ENCODE measurements at places on chromosomes 1 and 21.
A peak's percentile ranks its signal among the peaks of the same experiment; 100 is the strongest.

DNA sequence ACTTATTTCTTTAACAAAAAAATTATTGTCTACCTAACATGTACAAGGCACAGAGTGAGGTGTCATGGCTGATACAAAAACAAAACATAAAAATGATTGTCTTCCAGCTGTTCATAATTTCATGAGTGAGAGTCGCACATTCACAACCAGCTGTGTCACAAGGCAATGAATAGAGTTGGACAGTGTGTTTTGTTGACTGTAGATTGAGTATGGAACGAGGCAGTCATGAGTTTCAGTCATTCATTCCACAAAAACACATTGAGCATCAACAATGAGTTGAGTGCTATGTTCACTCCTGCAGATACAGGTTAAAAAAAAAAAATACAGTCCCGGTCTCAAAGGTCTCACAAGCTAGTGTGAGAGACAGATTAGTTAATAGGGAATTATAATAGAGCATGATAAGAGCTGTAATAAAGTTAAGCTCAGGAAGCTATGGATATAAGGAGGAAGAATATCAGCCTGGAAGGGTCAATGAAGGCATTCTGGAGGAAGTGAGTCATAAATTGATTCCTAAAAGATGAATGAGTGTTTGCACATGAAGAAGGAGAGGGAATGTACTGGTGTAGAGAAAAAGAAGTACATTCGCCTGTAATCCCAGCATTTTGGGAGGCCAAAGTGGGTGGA, 47.8 kb upstream of the ARHGAP29 start:
- no peak for DNase-seq

- peak; percentile 7 for DNase-seq
Observed at GRCh38 chr1:196381544-196381943, 226.7 kb downstream of the KCNT2 start.

- no peak for DNase-seq
Observed at GRCh38 chr1:219534991-219535390, 77.9 kb downstream of the ZC3H11B start.

DNA sequence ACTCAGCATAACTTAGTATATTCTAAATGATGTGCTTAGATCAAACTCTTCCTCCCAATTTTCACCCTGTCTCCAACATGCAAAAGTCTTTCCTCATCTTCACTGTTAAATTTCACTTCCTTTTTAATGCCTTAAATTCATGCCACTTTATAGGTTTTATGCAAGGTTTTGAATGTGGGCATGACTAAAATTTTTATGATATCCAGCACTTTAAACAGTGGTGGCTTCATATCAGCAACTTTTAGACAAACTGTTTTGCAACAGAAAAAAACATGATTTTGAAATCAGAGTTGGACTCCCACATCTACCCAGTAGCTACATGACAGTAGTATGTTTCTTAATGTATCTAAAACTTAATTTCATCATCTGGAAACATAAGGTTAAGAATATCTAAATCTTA, 84.7 kb upstream of the ZP4 start:
- no peak for DNase-seq

- DNase-seq: no peak
Observed at GRCh38 chr1:3680488-3681230, 28.3 kb downstream of the TP73 start.

DNA sequence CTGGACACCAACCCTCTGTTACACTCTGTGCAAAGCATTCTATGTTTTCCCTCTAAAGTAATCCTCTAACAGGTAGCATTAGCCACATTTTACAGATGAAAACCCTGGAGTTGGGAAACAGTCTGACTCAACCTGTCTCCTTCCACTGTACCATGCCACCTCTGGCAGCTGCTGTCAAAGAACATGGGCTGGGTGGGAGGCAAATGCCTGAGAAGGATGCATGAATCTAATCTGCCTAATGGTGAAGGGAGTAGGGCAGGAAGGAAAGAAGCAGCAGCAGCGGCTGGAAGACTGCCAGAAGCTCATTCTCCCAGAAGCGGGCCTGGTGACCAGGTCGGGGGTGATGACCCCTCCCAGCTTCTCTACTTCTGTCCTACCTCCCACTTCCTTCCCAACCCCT, 21.7 kb downstream of the LRRC71 start:
- DNase-seq: no peak

DNA sequence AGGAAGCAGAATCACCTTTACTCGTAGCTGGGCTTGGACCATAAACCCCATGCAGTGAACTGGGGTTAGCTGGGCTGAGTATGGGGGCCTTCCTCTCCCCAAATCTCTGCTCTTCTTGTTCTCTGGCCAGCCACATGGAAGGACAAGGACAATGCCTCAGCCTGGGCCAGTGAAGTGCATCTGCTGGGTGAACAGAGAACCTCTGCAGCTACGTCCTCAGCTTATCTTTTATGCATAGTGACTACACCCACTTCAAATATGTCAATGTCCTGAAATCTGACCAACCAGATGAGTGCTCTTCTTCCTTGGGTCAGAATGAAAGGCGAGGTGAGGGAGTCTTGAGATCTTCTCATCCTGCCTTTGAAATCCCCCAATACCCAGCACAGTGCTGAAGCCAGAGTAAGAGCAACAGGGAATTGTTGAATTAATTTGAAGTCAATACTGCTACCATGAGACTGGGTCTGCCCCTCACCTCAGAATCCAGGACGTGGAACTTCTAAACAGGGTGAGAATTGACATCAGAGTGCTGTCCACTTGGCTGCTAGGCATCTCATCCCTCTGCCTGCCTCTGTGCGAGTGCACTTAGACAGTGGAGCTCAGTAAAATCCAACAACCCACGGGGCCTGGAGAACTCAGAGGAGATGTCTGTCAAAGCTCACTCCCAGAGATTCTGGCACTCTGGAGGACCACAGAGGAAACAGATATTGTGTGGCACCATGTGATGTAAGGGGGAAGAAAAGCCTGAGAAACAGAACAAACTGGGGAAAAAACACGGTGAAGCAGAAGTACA, 99.0 kb downstream of the IER5 start:
- no peak for DNase-seq

DNA sequence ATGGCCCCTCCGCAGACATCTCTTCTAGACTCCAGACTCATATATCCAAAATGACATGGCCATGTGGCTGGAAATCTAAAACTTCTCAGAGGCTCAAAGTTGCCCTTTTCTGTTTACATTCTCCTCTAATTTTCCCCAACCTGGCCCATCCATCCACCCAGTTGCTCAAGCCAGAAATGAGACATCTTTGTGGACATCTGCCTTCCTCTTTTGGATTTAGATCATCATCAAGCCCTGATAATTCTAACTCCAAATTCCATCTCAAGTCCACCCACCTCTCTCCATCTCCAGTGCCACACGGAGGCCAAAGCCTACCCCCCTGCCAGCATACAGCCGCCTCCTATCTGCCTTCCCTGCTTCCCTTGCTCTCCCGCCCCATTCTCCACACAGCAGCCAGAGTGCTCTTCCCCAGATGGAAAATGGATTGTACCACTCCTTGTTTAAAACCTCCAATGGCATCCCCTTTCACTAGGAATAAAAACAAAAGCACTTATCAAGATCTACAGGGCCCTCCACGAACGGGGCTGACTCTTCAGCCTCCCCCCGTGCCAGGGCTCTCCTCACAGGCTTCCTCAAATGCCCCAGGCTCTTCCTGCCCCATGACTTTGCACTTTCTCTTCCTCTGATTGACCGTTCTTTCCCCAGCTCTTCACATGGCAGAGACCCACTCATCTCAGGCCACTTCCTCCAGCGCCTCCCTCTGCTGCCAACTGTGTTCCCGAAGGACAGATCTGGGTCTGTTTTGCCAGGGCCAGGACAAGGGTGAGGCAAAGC, 40.1 kb downstream of the SYT6 start:
- DNase-seq: no peak

- peak; percentile 77 for DNase-seq
Observed at GRCh38 chr1:23657659-23658275, 33.8 kb upstream of the RPL11 start.

- peak; percentile 88 for DNase-seq
Observed at GRCh38 chr1:16215882-16216753, 3.7 kb upstream of the ARHGEF19 start.

DNA sequence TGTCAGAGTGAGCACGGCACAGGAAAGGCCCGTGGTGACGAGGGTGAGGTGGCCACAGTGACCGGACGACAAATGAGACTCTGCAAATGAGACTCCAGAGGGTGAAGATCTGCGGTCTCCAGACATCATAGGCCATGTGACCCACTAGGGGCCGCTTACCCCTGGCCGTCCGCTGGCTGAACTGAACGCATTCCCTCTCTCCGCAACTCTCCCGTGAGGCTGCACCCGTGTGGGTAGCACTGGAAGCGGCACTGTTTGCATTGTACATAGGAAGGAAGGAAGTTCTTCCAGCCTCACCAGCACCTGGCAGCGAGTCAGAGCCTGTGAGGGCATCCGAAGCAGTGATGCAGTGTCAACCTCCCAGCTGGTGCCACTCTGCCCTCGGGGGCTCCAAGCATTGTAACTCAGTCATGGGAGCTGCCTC, 23.6 kb upstream of the SPSB1 start:
- DNase-seq: no peak

GRCh38 chr1:46190539-46190938, 7.7 kb downstream of the POMGNT1 start:
- no peak for DNase-seq

DNA sequence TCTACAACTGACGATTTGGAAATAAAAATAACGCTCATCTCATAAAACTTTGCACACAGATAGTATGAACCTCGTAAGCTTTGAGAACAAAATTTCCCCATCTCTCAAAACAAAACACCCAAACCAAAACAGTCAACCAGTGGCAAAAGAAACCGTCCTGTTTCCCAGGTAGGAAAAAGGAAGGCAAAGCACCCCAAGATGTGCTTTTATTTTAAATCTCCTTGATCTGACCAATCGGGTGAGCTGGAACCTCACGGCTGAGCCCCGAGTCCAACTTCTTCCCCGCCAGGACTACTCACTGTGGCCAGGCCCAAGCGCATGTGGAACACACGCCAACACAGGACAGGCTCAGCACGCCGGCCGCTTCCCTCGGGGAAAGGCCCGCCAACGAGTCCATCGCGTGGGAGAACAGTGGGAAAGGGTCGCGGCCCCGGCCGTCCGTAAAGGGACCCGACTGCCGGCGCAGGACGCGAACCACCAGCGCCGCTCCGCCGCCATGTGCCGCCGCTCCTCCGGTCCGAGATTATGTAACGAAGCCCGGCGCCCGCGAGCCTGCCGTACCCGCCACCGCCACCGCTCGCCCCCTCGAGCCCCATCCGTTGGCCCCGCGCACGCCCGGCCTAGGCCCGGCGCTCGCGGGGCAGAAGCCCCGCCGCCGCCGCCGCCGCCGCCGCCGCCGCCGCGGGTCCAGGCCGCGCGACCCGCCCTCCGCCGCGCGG, 759 bp downstream of the AHCTF1 start:
- DNase-seq: peak; percentile 51

GRCh38 chr21:39850333-39850732, 16.9 kb upstream of the PCP4 start:
- DNase-seq: no peak

All from stomach (tissue), 19 donors.